ENCODE measurements at places on chromosomes 1 and 21.

- no peak for DNase-seq
These were observed 72.7 kb downstream of the SMYD3 start for GRCh38 chr1:246434335-246434734.

DNA sequence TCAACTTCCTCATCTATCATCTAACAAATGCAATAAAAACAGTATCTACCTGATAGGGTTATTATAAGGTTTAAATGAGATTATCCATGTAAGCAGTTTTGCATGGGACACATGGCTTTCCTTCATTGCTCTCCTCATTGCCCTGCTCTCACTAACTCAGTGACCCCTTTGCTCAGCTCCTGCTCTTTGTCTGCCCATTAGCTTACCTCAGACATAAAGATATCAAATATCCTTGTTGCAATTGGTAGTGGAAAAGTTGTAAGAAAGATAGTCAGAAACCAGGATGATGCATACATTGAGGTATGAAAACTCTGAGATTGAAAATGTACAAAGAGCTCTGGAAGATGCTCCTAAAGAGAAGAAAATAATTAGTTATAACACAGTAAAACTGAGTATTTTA is 89.8 kb downstream of the EVI5 start:
- DNase-seq = no peak

- DNase-seq = no peak
These were observed 25.3 kb upstream of the RRP15 start for GRCh38 chr1:218259800-218260199.

GRCh38 chr1:16298653-16299052 is 53.6 kb downstream of the FBXO42 start:
- DNase-seq = no peak

GRCh38 chr1:78831731-78832360 is 174.7 kb downstream of the ADGRL4 start:
- DNase-seq = no peak

All from omental fat pad (tissue), 4 donors.